ENCODE measurements at places on chromosomes 11 and 22.

- H3K4me1 ChIP-seq = no peaks in the 10 kb centered on the region
- no peak overlapping the region for H3K27ac ChIP-seq
- no peaks in the 10 kb centered on the region for H3K36me3 ChIP-seq
- DNase-seq = no peak
- H3K4me3 ChIP-seq = no peak overlapping the region
These were observed 190.7 kb downstream of the SNX19 start for GRCh38 chr11:130725421-130726233.

DNA sequence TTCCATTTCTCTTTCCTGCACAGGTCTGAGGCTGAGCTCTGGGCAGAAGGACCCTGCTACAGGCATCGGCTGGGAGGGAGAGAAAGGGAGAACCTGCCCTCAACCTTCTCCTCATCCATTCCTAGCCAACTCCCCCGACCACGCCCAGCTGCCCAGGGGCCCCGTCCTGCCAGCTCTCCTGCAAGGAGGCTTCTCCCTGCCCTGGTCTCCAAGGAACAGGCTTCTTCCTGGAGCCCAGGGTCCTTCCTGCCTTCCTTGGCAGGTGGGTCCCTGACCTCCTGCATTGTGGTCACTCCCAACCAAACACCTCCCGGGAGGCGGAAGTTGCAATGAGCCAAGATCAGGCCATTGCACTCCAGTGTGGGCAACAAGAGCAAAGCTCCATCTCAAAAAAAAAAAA is 12.5 kb upstream of the HMOX1 start:
- H3K27ac ChIP-seq = no peak overlapping the region
- no peak for DNase-seq
- no peak overlapping the region for H3K4me3 ChIP-seq
- no peaks in the 10 kb centered on the region for H3K4me1 ChIP-seq

GRCh38 chr11:93188726-93189125 is 9.1 kb downstream of the SLC36A4 start:
- no peak for DNase-seq
- H3K4me1 ChIP-seq = no peaks in the 10 kb centered on the region
- H3K27me3 ChIP-seq = no peaks in the 10 kb centered on the region
- no peaks in the 10 kb centered on the region for H3K36me3 ChIP-seq
- H3K4me3 ChIP-seq = no peak overlapping the region

GRCh38 chr11:2471804-2472096 is 26.9 kb downstream of the KCNQ1 start:
- no peaks in the 10 kb centered on the region for H3K36me3 ChIP-seq
- H3K27me3 ChIP-seq = peaks cover 8% of the 10 kb centered on the region
- H3K4me1 ChIP-seq = no peaks in the 10 kb centered on the region

GRCh38 chr22:29784451-29785361 is 17.5 kb downstream of the UQCR10 start:
- peak overlapping the region; percentile 35 for H3K27ac ChIP-seq
- H3K36me3 ChIP-seq = peaks cover 21% of the 10 kb centered on the region
- no peak overlapping the region for H3K4me3 ChIP-seq
- no peaks in the 10 kb centered on the region for H3K27me3 ChIP-seq

DNA sequence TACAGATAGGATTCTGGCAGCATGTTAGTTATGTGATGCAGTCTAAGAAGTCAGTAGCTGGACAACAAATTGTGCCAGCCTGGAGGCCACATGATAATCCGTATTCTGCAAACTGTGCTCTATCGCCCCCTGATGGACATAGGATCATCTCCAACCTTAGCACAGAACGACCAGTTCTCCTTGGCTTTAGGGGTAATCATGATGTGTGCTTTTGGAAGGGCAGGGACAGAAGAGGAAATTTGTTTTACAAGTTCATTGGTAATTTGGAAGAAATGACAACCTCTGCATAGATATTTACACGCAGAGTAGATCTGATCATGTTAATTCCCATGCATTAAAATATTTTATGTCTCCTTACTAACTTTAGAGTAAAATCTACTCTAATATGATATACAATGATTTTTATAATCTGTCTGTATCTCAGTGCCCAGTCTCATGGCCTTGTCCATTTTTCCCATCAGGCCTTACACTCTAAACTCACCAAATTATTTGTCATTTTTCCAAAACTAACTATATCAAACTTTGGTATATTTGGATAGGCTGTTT is 12.1 kb downstream of the OR10D3 start:
- H3K4me3 ChIP-seq = no peak overlapping the region
- H3K27me3 ChIP-seq = no peaks in the 10 kb centered on the region
- no peaks in the 10 kb centered on the region for H3K36me3 ChIP-seq
- H3K4me1 ChIP-seq = peaks cover 13% of the 10 kb centered on the region
- DNase-seq = no peak

- peak; percentile 83 for DNase-seq
- H3K4me1 ChIP-seq = no peaks in the 10 kb centered on the region
- H3K36me3 ChIP-seq = no peaks in the 10 kb centered on the region
- H3K27me3 ChIP-seq = no peaks in the 10 kb centered on the region
These were observed 27.3 kb downstream of the TSPAN18 start for GRCh38 chr11:44753961-44754645.

DNA sequence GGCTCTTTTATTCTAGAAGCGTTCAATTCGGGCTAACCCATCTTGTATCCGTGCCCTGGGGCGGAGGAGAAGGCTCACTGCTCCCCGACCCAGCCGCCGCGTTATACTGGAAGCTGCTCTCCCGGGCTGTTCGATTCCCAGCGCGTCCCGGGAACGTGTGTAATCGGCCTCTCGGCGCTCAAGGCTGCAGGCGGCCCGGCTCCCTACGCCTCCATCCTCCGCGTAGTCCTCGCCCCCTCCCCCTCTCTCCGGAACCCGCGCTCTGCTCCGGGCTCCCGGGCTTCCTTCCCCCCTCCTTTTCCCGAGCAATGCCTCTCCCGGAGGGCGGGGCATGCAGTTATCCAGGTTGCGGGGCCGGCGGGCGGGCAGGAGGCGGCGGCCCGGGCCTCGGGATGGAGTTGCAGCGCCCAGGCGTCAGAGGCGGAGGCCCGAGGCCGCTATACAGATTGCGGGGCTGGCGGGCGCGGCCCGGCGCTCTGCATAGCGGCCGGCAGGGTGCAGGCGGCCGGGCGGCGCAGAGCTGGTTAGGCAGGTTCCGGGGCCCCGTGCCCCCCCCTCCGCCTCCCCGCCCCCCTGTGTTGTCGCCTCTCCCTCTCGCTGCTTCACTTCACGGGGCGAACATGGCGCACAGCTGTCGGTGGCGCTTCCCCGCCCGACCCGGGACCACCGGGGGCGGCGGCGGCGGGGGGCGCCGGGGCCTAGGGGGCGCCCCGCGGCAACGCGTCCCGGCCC is at the start of gene KMT2A:
Gene KMT2A, plus strand, starts transcription at position 600 of the 732 bp plus-strand sequence. Its CDS starts 21 bp downstream, at position 621.
- DNase-seq = peak; percentile 99
- no peaks in the 10 kb centered on the region for H3K36me3 ChIP-seq
- H3K27ac ChIP-seq = peak within 1 kb of the TSS; percentile 93
- H3K27me3 ChIP-seq = no peaks in the 10 kb centered on the region

- no peak overlapping the region for H3K27ac ChIP-seq
- no peaks in the 10 kb centered on the region for H3K27me3 ChIP-seq
- H3K36me3 ChIP-seq = no peaks in the 10 kb centered on the region
- H3K4me3 ChIP-seq = no peak overlapping the region
- DNase-seq = no peak
- H3K4me1 ChIP-seq = no peaks in the 10 kb centered on the region
These were observed 336.8 kb downstream of the KCNA4 start for GRCh38 chr11:29679996-29680395.

- no peak for DNase-seq
- no peak overlapping the region for H3K4me3 ChIP-seq
- no peak overlapping the region for H3K27ac ChIP-seq
These were observed 4.6 kb downstream of the SLC29A2 start for GRCh38 chr11:66366844-66367477.

DNA sequence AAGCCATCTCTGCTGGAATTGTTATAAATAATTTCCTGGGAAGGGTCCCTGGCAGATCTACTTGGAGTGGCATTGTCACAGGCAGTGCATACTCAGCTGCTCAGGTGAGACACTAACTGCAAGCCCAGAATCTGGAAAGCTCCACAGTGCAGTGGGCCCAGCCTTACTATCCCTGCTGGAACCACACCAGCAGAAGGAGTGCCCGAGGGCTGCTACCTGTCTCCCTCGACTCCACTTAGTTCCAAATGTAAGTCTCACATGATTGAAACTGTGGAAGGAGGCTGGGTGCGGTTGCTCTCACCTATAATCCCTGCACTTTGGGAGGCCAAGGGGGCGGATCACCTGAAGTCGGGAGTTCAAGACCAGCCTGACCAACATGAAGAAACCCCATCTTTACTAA is 14.3 kb upstream of the SYVN1 start:
- no peak overlapping the region for H3K4me3 ChIP-seq
- no peaks in the 10 kb centered on the region for H3K36me3 ChIP-seq
- no peaks in the 10 kb centered on the region for H3K27me3 ChIP-seq
- no peaks in the 10 kb centered on the region for H3K4me1 ChIP-seq
- no peak for DNase-seq

DNA sequence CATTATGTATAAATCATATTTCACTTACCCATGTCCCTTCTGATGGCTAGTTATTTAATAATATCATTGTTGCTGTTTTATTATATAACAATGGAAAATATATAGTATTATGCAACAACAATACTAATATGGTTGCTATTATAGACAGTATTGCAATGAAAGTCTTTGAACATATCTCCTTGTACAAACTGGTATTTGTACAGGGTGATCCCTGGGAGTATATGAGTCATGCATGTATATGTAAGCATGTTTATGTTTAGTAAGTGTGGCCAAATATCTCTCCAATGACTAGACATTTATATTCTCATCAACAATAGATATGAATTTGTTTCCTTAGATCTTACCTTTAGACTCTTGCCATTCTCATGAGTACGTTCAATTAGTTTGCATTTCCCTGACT is 55.9 kb downstream of the KCNC1 start:
- no peak overlapping the region for H3K27ac ChIP-seq
- H3K4me3 ChIP-seq = no peak overlapping the region
- no peaks in the 10 kb centered on the region for H3K4me1 ChIP-seq
- no peak for DNase-seq
- H3K27me3 ChIP-seq = no peaks in the 10 kb centered on the region
- H3K36me3 ChIP-seq = no peaks in the 10 kb centered on the region

- no peak overlapping the region for H3K4me3 ChIP-seq
- H3K27ac ChIP-seq = no peak overlapping the region
- no peak for DNase-seq
These were observed 23.5 kb upstream of the ARHGAP42 start for GRCh38 chr11:100663583-100663982.

DNA sequence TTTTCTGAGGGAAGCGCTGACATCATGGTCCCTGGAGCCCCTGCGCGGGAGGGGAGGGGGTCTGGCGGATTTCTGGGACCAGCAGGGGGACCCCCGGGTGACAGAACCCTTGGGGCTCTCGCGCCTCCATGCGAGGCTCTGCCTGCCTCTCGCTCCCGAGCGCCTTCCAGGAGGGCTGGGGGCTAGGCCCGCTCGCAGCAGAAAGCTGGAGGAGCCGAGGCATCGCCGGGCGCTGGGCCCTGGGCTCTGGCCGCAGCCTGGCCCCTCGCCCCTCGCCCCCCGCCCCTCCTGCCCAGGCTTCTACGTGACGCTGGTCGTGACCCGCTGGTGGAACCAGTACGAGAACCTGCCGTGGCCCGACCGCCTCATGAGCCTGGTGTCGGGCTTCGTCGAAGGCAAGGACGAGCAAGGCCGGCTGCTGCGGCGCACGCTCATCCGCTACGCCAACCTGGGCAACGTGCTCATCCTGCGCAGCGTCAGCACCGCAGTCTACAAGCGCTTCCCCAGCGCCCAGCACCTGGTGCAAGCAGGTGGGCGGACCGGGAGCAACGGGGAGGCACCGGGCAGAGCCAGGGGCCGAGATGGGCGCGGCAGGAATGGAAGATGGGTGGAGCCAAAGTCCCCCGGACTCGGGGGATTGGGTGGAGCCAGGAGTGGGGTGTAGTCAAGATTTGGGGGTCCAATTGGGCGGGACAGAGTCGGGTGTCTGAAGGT is 5.4 kb downstream of the BEST1 start:
- peak overlapping the region; percentile 53 for H3K4me3 ChIP-seq
- H3K36me3 ChIP-seq = no peaks in the 10 kb centered on the region
- H3K4me1 ChIP-seq = peaks cover 16% of the 10 kb centered on the region
- DNase-seq = no peak

- no peak overlapping the region for H3K4me3 ChIP-seq
- no peak overlapping the region for H3K27ac ChIP-seq
- H3K36me3 ChIP-seq = no peaks in the 10 kb centered on the region
- peaks cover 74% of the 10 kb centered on the region for H3K4me1 ChIP-seq
- H3K27me3 ChIP-seq = no peaks in the 10 kb centered on the region
These were observed 34.7 kb downstream of the RNF169 start for GRCh38 chr11:74783241-74783871.

- peak overlapping the region; percentile 73 for H3K27ac ChIP-seq
- H3K27me3 ChIP-seq = no peaks in the 10 kb centered on the region
- no peak overlapping the region for H3K4me3 ChIP-seq
- no peaks in the 10 kb centered on the region for H3K36me3 ChIP-seq
These were observed 1.1 kb downstream of the DHCR7 start for GRCh38 chr11:71446942-71447688.

DNA sequence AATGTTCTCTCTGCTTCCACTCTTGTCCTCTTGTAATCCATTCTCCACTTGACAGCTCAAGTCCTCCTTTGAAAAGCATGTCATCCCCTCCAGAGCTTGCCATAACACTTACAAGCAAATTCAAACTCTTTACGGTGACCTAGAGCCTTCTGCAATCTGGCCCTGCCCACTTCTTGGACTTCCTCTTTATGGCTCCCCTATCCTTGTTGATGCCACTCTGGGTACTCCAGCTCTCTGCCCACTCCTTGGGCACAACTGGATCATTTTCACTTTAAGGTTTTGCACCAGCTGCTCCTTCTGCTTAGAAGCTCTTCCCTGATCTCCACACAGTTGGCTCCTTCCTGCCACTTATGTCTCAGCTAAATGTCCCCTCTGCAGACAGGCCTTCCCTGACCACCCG is 217.9 kb downstream of the DSCAML1 start:
- no peak overlapping the region for H3K4me3 ChIP-seq
- no peaks in the 10 kb centered on the region for H3K27me3 ChIP-seq
- H3K36me3 ChIP-seq = no peaks in the 10 kb centered on the region
- no peak for DNase-seq
- H3K4me1 ChIP-seq = no peaks in the 10 kb centered on the region

DNA sequence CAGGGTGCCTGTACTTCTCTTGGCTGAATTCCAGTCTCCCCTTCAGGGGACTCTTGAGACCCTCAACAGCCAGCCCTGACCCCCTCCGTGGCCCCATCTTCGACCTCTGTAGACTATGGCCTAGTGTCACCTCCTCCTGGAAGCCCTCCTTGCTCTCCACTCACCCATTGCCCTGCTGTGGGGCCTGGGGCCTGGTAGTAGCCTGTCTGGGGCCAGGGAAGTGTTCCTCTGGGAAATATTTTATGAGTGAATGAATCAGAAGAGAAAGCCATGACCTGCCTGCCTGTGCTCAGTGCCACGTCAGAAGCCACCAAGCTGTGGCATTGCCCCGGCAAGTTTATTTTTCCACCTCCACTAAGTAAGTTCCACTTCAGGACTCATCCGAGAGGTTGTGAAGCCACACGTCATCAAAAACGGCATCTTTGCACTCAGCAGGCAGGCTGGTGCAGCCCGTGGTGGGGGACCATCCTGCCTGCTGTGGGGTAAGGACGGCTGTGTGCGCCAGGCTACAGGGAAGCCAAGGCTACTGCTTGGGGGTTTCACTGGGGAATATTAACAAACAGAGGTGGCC is 59.6 kb upstream of the PPARA start:
- H3K27ac ChIP-seq = peak overlapping the region; percentile 97
- peak; percentile 74 for DNase-seq
- H3K4me3 ChIP-seq = no peak overlapping the region
- peaks cover 17% of the 10 kb centered on the region for H3K36me3 ChIP-seq
- no peaks in the 10 kb centered on the region for H3K4me1 ChIP-seq

GRCh38 chr11:11253497-11253896 is 99.6 kb downstream of the CSNK2A3 start:
- H3K4me3 ChIP-seq = no peak overlapping the region
- no peak for DNase-seq
- no peaks in the 10 kb centered on the region for H3K36me3 ChIP-seq
- H3K27ac ChIP-seq = no peak overlapping the region
- H3K4me1 ChIP-seq = no peaks in the 10 kb centered on the region

Data from sigmoid colon (tissue), 7 donors.